ENCODE measurements at places on chromosomes 2 and 18. TPM values are rescaled to one million over a fixed set of nuclear protein-coding genes. Genes with fewer than 3 reads are reported as not detected.

Gene ABCB11
- total RNA-seq = 68.5 TPM

Gene FASTKD2
- total RNA-seq = 12.9 TPM

Gene SERPINB2
- total RNA-seq = not detected

Gene DPYSL5
- not detected for total RNA-seq

Gene ZNF532
- 3.7 TPM for total RNA-seq

Gene KCNIP3
- total RNA-seq = 1.6 TPM

Gene EPHA4
- total RNA-seq = 1.7 TPM

Gene EVX2
- total RNA-seq = not detected

Gene DTNB
- total RNA-seq = 14.3 TPM

DNA sequence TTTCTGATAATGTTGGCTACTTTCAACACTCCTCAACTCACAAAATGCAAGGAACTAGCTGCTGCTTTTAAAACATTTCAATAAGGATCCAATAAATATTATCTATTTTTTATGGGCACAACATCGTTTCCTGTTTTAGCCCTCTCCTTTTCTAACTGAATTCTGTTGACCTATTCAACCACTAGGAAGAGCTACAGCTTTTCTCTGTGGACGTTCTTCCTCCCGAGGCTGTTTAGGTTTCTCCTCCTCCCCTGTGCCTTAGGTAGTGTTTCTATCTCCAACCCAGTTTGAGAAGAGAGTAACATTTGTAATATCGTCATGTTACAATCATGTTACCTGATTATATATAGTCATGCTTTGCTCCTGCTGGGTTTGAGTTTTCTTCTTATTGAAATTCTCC lies 91.3 kb upstream of the ITGB6 start:
- DNase-seq = no peak

- DNase-seq = no peak
Measured at GRCh38 chr2:42044939-42045338, 2.9 kb upstream of the PKDCC start.

DNA sequence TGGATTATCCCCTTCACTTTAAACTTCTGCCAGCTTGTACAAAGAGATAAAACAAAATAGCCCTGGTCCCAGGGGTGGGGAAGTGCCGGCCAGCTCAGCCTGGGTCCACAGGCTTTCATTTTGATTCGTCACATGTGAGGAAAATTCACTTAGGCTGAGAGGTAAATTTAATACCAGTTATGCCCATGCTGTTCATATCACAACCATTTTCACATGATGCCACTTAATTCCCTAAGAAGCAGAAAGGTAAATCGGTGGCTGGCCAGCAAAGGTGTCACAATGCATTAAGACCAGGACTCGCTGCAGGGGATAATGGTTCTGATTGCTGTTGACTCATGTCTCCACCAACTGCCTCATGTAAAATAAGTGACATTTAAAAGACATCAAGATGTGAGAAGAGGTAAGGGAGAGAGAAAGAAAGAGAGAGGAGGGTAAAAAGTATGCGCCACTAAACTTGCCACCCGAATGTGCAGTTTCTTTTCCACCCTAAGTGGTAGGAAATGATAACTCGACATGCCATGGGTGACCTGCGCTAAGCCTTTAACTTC lies 261.0 kb upstream of the SIX3 start:
- DNase-seq = no peak

DNA sequence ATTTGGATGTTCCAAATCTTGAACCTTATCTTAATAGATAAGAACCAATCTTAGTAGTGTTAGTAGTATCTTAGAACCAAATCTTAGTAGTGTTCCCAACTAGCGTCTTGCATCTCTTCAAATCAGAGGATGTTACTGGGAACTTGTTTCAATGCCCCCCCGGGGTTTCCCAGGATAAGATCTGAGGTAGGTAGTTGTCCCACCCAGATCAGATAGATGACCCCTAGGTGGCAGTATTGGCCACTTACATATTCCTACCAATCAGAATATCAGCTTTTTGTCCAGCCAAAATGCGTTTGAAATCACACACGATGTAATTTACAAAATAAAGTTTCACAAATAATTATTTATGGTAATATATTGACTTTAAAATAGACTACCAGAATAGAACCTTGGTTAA lies 314.8 kb downstream of the MBD2 start:
- DNase-seq = no peak

GRCh38 chr2:108635630-108636354 lies 83.5 kb upstream of the RANBP2 start:
- DNase-seq = peak; percentile 62

DNA sequence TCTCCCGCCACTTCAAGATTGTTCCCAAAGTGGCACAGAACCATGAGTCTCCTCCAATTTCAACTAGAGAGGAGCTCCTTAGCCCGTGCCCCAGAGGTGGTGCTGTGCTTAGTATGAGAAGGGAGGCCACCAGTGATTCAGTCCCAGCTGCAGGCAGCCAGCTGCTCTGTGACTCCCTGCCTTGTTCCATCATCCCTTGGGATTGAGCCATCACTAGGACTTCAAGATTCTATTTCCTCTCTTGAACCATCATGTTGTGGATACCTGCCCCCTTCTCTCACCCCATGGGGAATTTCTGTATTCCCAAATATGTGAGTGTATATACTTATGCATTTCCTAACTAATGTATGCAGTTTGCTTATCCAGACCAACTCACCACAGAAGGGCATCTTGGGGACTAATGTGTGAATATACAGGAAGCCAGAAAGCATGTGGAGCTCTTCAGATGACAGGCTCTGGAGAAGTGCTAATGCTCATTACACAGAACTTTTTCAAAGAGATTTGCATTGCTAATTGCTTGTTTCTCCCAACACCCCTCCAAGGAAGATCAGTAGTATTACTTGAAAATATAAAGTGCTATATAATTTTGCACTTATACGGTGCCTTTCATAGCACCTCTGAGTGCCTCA lies 111.0 kb upstream of the MAP3K20 start:
- DNase-seq = no peak

DNA sequence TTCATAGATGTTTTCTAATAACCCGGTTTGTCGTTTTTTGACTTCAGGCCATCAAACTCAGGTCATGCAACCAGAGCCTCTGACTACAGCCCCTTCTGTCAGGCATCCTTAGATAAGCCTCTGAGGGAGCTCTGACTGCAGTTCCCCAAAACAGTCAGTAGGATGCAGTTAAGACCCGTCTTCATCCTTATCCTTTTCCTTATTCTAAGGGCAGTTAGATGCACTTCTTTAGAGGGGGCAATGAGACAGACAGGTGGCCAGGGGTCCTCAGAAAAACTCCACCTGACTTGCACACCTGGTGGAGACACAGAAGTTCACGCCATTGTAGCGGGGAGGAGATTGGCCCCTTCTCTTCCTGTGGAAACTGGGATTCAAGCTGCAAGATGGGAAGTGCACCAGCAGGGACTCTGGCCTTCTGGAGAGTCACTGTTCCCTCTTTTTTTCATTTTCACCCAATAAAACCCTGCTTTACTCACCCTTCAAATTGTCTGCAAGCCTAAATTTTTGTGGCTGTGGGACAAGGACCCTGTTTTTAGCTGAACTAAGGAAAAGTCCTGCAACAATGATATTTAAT lies 104.8 kb upstream of the TFPI start:
- no peak for DNase-seq

- DNase-seq = peak; percentile 93
Measured at GRCh38 chr2:47225061-47225783, 70.1 kb upstream of the STPG4 start.

GRCh38 chr2:222442665-222443064 lies 18.3 kb downstream of the SGPP2 start:
- DNase-seq = no peak

- no peak for DNase-seq
Measured at GRCh38 chr2:171652416-171652785, 34.9 kb upstream of the DYNC1I2 start.

DNA sequence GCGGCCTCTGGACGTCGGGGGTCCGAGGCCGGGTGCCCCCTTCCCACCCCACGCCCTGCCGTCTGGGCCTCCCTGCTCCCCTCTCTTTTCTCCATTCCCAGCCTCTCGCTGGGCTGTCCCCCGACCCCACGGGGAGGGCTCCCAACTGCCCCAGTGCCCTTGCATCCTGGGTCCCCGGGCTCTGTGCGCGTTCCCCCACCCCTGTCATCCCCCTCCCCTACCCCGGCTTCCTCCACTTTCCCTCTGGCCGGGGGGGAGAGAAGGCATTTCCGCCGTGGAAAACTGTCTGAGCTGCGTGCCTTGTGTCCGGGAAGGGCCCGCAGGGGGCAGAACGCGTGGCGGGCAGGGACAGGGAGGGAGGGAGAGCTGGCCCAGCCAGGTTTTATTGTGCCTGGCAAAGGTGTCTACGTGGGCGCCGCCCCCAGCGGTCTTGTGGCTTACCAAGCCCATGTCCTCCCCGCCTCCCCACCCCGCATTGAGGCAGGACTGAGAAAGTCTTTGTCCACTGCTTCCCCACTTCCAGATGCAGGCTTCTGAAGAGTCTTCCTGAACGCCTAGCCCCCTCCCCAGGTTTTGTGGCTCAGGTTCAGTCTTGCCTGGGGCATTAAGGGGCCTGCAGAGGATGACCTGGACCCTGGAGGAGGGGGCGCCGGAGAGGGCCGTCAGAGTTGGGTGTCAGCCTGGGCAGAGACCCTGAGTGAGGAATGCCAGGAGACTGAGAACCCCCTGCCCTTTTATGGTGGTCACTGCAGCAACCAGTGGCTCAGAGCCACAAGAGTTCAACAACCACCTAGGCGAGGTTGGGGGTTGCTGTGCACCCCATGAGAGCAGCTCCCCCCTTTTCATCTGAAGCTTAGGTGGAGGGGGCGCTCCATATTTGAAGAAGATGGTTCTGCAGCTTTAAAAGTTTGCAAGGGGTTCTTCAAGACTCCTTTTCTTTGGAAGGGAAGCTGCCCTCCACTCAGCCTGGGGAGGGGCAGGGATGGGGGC lies 1.3 kb downstream of the ITM2C start:
- peak; percentile 45 for DNase-seq

GRCh38 chr18:9714266-9715087 lies 6.4 kb downstream of the RAB31 start:
- DNase-seq = no peak

DNA sequence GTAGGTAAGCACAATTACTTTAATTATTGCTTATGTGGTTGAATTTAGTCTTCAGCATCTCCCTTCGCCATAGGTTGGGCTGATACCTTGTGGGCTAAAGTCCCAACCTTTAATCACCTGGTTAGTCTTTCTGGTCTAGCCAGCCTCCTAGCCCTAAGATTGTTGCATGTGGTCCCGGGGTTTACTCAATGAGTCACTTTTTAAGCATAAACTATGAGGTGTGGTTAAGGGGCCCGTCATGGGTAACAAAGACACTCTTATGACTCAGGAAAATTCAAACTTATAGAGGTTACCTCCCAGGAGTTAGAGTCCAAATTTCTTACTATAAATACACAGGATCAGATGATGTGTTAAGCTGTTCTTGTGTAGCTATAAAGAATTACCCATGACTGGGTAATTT lies 841.6 kb downstream of the TRIB2 start:
- no peak for DNase-seq

DNA sequence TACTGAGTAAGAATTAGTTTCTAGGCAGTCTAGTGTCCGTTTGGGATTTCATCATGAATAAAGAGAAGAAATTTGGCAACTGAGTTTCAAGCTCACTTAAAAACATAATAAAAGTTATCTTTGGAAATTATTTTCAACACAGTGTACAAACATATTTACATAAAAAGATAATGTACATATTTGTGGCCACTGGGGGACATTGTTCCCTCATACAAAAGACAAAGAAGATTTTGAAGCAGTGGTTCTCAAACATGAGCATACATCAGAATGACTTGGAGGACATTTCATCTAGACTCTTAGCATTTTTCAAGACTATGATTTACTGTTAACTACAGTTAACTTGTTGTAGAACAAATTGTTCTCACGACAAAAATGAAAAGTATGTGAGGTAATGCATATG lies 15.7 kb upstream of the TTC21B start:
- DNase-seq = no peak

DNA sequence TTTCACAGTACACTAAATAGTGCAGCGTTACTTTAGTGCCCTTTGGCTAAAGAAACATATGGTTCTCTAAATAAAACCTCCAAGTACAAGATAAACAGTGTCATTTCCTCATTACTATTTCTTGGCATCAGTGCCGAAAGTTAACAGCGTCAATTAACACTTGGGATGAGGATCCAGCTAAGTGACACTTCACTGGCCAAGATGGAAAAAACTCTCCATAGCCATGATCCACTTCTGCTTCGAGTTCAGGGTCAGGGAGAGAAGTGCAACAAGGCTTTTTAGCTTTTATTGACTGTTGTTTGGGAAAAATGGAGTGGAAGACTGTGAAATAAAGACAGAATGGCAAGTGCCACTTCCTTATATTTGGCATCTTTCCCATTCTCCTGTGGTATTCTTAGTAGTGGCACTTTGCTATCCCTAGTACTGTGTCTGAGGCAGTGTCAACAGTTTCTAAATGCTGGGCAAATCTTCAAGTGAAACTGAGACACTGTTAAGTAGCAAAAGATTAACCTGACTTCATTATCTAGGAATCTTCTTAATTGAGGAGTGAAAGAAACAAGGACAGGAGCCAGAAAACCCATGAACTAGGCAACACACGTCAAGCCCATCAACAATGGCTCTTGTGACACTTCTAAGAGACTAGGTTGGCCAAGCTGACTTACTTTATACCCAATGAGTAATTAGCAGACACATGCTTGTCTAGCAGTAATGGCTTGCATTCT lies 222.5 kb upstream of the SESTD1 start:
- DNase-seq = no peak

GRCh38 chr2:74741629-74742028 lies 87.6 kb downstream of the SEMA4F start:
- no peak for DNase-seq

- DNase-seq = no peak
Measured at GRCh38 chr2:229708335-229708734, 6.0 kb downstream of the DNER start.

DNA sequence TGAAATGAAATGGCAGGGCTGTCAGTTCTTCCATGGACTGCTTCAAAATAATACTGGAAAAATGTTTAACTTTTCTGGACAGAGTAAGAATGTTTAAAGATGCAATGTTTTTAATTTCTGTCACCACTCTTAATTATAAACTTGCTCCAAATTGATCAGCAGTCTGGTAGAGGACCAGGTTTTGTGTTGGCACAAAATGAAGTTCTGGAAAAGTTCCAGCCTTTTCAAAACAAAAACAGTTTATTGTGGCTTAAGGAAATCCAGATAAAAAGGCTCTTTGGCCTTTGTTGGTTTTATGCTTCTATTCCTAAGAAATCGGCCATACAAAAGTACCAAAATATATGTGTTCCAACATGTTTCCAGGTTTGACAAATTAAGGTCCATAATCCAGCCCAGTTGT lies 48.8 kb downstream of the PTRHD1 start:
- no peak for DNase-seq

GRCh38 chr2:3755277-3755676 lies 51.9 kb downstream of the DCDC2C start:
- no peak for DNase-seq

DNA sequence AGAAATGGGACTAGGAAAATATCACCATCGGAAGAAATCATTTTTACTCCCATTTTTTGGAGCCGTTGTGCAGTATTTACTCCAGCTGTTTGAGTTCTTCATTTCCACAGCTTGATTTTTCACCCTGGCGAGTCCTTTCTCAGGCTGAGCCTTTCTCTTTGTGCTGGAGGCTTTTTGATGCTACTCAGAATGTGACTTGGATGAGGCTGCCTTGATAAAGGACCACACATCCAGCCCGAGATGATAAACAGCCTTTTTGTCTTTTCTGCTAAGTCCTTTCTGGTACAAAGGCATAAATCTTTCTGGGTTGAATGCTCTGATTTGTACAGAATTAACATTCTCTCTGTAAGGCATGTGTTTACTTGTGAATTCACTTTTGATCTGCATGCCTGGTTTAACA lies 17.6 kb upstream of the CTDP1 start:
- no peak for DNase-seq

- DNase-seq = no peak
Measured at GRCh38 chr18:10400534-10401307, 53.7 kb upstream of the APCDD1 start.

GRCh38 chr2:157312866-157313486 lies 12.6 kb downstream of the ERMN start:
- no peak for DNase-seq

Data from left lobe of liver (tissue), 2 donors.